SW480 (cell line): ENCODE measurements at places on chromosomes 4 and X.
A peak's percentile ranks its signal among the peaks of the same experiment; 100 is the strongest.

GRCh38 chr4:150297861-150298474 lies 219.7 kb downstream of the DCLK2 start:
- peak; percentile 10 for DNase-seq

DNA sequence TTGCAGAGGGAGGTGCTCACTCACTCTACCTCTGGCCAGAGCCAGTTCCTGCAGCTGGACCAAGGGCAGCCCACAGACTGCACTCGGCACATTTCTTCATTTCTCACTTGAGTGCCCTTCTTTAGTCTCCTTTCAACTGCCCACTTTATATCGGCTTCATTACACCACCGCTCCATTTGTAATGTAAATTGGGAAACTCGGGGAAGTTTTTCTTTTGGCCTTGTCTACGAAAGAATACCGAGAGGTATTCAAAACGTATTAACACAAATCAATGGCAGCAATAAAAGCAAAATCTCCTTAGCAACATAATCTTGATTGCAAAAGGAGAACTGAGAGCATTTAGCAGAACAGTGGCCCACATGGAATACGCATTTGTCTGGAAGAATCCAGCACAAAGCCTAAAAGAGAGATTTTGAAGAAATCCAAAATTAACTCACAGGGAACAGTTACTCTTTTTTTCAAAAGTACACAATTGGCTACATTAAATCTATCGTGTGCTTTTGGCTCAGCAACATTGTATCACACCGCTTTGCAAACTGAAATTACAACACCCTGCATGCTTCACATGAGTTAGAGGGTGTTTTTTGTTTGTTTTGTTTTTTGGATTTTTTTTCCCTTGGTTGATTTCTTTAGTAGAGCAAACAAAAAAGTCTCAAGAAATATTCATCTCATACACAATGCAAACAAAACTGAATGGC lies 62.6 kb downstream of the CHIC2 start:
- DNase-seq = no peak

DNA sequence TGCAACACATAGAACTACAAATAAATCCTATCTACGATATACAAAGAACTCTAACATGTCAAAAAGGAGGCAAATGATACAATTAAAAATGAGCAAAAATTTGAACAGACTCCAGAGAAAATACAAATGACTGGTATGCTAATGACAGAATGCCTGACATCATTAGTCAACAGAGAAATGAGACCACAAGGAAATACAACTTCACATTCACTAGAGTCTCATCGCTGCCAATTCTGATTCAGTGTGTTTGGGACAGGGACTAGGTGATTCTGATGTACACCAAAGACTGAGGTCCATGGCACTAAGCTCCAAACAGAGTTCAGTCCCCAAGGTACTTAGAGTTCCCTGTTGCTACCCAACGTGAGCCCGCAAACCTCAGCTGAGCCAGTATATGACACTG lies 23.4 kb downstream of the SLC2A9 start:
- no peak for DNase-seq

DNA sequence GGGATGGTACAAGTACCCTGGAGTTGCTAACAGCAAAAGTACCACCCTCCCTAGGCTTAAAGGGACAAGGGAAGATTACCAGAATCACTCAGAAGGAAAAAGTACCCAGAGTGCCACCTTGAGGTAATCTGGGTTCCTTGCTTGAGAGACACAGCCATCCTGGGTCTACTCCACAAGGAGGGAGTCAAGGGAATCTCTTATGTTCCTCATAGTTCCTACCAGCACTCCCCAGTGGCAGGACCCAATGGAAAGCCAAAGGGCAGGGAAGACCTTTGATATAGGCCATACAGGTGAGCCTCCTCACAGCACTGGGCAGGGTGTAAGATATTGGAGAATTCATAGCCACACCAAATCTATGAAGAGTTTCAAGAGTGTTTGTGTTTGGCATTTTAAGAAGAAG lies 5.7 kb downstream of the IL2 start:
- DNase-seq = no peak

- DNase-seq = no peak
Observed at GRCh38 chr4:629915-630641, 4.7 kb downstream of the PDE6B start.

GRCh38 chr4:475962-476361 lies 23.0 kb downstream of the ZNF721 start:
- DNase-seq = no peak

DNA sequence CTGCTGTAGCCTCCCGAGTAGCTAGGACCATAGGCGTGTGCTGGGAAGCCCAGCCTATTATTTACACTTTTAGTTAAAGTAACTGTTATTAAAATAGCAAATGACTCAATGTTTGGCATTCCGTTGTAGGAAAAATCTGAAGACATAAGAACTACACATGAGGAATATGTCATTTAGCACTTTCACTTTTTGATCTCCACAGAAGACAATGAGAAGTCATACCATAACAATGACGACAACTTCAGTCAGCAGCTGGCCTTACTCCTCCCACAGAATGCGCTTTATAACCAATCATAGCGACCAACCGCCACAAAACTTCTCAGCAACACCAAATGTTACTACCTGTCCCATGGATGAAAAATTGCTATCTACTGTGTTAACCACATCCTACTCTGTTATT lies 6.7 kb downstream of the GPR34 start:
- no peak for DNase-seq

GRCh38 chr4:151687021-151687640 lies 73.7 kb downstream of the GATB start:
- DNase-seq = no peak

GRCh38 chr4:82899374-82900065 lies 1.0 kb upstream of the THAP9 start:
- no peak for DNase-seq

- DNase-seq = no peak
Observed at GRCh38 chr4:8342651-8343261, 73.2 kb downstream of the HTRA3 start.

- no peak for DNase-seq
Observed at GRCh38 chr4:8756816-8757215, 114.8 kb downstream of the HMX1 start.

GRCh38 chr4:119103263-119103662 lies 32.4 kb upstream of the MYOZ2 start:
- peak; percentile 36 for DNase-seq

DNA sequence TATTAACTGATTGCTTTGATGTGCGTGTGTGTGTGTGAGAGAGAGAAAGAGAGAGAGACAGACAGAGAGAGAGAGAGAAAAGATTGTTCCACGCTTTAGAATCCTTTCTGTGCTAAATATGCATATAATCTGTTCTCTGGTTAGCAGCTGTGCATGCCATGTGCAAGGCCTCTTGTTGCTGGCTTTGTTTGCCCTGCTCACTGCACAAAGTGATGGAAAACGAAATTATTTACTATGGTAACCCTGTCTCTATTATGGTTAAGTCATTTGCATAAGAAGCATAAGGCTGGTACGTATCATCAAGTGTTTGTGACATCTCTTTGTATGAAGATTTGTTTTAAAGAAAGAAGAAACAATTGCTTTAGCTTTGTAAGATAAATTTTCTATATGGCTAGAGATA lies 190.2 kb upstream of the POF1B start:
- no peak for DNase-seq

DNA sequence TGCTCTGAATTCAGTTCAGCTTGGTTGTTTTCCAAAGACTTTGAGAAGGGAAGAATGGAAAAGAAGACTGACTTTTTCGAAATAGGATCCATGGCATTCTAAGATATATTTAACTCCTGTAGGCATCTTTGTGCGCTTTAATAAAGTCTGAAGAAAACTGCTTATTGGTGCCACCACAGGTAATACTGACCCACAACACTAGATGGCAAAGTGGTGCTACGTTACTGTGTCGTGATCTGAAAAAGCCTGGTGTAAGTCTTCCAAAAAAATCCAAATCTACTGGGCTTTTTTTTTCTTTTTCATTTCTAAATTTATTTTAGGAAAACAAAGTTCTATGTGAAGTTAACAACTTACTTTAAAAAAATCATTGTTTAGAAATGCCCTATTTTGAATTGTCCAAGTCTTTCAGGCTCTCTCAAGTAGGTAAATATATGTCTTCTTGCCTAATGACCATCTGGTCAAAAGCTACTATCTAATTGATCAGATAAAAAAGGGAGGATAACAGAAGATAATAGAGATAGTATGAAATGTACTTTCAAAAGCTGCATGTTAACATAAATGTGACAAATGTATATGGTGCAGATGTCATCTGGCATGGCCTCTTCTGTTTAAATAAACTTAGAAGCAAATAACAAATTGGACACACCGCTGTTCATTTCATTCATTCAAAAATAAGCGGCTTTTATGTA lies 47.0 kb upstream of the MID1IP1 start:
- DNase-seq = peak; percentile 55

DNA sequence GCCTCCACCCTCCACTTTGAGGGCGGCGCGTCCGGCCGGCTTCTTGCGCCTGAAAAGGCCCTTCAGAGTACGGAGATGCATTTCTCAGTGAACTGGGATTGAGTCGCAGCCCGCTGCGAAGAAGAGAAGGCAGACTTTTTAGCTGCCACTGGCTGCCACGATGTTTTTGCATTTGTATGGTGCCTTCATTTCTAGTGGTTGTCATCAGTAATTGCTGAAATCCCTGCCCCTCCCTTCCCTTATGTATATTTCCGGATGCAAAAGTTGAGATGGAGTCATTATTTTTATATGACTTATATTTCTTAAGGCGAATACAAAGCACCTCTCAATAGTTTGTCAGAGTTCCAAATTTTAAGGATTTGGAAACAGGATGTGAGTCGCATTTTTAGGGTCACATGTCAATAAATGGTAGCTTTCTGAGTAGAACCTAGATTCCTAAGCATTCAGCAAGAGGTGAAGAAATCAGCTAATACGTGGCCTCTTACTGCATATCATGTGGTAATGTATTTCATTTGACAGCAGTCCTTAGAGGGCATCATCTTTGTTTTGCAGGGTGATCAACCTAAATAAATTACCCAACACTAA lies 658 bp downstream of the ATP6AP2 start:
- DNase-seq = peak; percentile 6

GRCh38 chr4:8217246-8217511 lies 18.1 kb downstream of the SH3TC1 start:
- DNase-seq = no peak

GRCh38 chr4:111064342-111064993 lies 441.6 kb upstream of the PITX2 start:
- no peak for DNase-seq

DNA sequence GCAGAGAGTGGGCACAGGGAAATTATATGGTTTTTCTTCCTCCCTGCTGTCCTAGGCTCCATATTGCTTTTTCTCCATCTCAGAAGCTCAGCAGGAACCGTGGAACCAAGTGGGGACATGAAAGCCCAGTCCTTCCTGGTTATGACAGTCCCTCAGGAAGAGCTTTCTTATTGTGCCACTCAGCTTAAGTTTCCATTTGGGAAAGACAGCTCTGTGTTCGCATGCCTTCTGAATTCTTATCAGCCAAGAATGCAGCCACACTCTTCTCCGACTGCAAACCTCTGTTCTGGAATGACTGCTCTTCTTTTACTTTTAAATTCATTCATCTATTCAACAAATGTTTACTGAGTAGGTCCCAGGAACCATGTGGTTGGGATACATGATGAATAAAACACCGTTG lies 58.0 kb upstream of the PPARGC1A start:
- no peak for DNase-seq

DNA sequence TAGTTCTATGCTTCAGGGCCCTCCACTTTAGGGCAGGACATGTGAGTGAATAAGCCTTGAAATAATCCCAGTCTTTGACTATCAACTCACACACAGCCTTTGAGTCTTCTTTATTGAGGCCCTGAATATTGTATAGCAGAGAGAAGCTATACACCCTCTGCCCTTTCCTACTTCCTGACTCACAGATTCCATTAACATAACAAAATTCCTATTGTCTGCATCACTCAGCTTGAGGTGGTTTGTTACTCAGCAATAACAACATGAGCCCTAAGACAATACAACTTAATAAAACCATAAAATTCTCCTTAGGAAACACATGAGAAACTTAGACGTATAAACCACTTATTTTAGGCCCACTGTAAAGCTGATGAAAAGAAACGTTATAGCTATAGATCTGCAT lies 680.3 kb upstream of the DIAPH2 start:
- no peak for DNase-seq

- no peak for DNase-seq
Observed at GRCh38 chr4:89254847-89255246, 52.8 kb downstream of the GPRIN3 start.

- no peak for DNase-seq
Observed at GRCh38 chr4:57371671-57372070, 261.5 kb upstream of the IGFBP7 start.

DNA sequence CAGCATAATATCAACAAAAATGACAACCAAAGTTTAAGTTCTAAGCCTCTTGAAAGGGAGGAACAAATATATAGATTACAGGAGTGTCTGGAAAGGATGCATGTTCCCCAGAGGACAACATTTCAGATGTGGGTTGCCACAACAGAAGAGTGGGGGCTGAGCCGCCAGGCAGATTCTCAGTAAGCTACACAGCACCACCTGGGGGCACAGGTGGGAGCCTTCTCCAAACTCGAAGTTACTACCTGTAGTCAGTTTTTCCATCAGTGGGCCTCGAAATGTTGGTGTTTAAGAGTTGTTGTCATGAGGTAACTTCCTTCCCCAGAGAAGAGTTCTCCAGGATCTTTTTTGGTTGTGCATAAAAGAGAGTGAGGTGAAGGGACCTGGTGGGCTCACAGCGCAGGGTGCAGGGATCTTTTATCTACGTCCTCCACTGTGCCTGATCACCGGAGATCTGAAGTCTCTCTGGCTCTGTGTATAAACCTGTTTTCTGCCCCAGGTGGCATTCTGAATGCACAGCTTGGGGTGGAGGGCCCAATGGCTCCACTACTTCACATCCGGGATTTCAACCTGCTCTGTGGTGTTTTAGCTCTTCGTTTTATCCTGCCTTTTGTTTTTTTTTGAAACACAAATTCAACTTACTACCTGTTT lies 58.4 kb upstream of the STS start:
- no peak for DNase-seq

- no peak for DNase-seq
Observed at GRCh38 chrX:121307449-121307848, 260.0 kb downstream of the GLUD2 start.

DNA sequence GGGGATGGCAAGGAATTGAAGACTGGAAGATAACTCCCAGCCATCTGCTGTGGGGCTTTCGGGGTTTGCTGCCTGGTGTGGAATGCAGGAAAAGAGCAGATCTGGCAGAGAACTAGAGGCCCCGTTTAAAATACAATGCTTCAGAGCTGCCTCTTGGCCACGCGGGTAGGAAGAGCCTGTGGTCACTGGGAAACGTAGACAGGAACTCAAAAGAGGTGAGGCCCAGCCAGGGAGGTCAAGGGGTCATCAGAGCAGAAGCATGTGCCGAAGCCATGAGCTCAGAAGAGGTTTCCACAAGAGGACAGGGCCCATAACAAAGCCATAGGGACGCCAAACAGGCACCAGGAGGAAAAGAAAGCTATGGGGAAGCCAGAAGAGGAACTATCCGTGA lies 14.5 kb upstream of the STS start:
- no peak for DNase-seq

GRCh38 chrX:42237956-42238355 lies 314.6 kb upstream of the CASK start:
- no peak for DNase-seq
